ENCODE measurements at places on chromosomes 4 and X.

GRCh38 chrX:40816906-40817305 lies 81.6 kb upstream of the MED14 start:
- no peak for DNase-seq

DNA sequence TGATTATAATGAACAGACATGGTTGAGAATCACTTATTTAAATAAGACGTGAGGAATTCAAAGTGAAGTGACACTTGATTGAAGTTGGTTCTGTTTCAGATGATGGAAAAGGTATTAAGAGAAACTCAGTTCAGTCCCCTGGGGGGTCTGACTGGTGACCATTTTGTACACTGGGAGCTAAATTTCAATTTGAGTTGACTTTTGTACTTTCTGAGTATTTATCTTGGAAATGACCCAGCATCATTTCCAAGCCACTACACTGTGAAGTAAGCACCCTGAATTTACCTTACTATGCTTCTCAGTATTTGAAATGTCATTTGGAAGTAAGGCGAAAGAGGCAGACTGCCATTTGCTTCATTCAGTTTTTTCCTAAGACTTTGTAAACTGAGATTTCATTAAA lies 73.4 kb downstream of the CNOT6L start:
- no peak for DNase-seq

DNA sequence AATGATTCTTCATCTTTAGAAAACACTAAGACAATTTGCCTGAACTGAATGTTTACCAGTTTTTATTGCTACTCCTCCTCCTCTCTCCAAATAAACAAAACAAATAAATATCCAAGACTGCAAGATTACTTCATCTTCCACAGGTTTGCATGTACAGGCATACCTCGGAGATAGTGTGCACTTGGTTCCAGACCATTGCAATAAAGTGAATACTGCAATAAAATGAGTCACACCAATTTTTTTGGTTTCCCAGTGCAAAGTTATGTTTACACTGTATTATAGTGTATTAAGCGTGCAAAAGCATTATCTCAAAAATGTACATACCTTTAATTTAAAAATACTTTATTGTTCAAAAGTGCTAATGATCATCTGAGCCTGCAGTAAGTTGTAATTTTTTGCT lies 53.3 kb downstream of the FBXL5 start:
- DNase-seq: no peak

GRCh38 chr4:18894928-18895327 lies 873.4 kb upstream of the LCORL start:
- DNase-seq: no peak

GRCh38 chr4:170068438-170069128 lies 21.2 kb downstream of the AADAT start:
- no peak for DNase-seq

DNA sequence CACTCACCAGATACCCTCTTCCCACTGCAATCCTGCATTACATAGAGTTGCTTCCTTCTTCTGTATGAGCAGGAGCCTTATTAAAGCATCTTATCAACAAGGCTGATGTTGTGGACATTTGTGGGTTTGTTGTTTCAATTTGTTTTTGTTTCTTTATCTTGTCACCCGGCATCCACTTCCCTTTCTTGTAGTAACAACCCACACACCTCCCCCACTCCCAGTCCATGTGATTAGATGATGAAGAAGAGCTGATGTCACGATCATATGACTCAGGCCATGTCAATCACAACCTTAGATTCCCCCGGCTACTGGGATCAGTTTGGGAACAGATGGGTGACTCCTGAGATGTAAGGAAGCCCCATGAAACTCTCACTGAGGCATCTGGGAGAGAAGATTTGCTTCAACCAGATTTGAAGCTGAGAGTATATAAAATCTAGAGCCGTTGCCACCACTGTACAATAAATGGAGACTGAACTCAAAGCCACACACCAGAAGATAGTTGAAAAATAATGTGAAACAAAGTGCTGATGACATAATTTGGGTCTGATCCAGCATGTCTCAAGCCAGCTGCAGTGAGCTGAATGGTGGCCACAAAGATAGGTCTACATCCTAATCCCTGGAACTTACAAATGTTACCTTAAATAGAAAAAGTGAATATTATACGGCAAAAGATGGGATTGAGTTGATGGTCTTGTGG lies 34.1 kb upstream of the SRD5A3 start:
- DNase-seq: no peak

DNA sequence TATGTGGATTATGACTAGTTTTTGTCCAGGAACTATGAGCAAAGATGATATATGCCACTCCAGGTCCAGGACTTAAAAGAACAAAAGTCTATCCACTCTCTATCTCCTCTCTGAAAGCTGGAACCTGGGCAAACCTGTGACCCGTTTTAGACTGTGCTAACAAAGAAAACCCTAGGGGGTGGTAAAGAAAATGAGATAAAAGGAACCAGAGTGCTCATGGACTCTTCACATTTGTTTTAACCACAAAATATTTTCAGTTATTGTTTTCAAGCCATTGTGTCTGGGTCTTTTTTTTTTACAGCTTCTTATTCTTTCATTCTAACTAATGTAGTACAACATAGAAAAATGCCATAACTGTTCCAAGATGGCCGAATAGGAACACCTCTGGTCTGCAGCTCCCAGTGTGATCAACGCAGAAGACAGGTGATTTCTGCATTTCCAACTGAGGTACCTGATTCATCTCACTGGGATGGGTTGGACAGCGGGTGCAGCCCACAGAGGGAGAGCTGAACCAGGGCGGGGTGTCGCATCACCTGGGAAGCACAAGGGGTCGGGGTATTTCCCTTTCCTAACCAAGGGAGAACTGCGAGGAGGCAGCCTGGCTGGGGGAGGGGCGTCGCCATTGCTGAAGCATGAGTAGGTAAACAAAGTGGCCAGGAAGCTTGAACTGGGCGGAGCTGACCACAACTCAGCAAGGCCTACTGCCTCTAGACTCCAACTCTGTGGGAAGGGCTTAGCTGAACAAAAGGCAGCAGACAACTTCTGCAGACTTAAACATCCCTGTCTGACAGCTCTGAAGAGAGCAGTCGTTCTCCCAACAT lies 45.1 kb downstream of the CHM start:
- no peak for DNase-seq
